ENCODE measurements at places on chromosomes 7 and 10.

DNA sequence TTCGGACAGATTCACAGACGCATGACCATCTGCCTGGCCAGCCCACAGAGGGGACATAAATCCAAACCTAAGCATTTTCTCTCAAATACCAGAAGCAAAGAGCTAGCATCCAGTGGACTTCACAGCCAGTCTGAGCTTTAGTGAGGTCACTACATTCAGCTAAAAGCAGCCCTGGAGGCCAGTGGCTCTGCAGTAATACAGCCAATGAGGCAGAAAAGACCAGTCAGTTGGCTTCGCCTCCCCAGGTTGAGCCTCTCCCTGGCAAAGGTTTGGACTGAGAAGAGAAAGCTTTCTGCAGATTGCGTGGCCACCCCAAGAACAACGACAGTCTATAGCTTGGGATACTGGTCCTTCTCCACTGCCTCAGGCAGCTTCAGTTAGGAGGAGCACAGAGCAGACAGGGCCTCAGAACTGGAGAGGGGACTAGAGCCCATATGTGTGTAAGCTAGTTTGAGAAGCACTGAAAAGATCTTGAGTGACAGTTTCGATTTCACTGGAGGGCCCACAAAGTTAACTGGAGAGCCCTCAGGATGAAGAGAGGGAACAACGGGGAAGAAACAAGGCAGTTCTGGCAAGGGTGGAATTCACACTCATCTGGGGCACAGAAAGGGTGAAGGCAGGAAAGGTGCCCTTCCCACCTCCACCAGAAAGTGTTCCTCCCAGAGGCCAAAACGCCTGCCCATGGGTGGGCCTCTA lies 3.8 kb downstream of the WDR91 start:
- no peak for DNase-seq

GRCh38 chr10:74213019-74213418 lies 62.0 kb downstream of the ADK start:
- DNase-seq = no peak

GRCh38 chr7:142431491-142431890 lies 173.6 kb upstream of the PRSS58 start:
- no peak for DNase-seq

- no peak for DNase-seq
Observed at GRCh38 chr10:63595072-63595471, 73.9 kb downstream of the REEP3 start.

DNA sequence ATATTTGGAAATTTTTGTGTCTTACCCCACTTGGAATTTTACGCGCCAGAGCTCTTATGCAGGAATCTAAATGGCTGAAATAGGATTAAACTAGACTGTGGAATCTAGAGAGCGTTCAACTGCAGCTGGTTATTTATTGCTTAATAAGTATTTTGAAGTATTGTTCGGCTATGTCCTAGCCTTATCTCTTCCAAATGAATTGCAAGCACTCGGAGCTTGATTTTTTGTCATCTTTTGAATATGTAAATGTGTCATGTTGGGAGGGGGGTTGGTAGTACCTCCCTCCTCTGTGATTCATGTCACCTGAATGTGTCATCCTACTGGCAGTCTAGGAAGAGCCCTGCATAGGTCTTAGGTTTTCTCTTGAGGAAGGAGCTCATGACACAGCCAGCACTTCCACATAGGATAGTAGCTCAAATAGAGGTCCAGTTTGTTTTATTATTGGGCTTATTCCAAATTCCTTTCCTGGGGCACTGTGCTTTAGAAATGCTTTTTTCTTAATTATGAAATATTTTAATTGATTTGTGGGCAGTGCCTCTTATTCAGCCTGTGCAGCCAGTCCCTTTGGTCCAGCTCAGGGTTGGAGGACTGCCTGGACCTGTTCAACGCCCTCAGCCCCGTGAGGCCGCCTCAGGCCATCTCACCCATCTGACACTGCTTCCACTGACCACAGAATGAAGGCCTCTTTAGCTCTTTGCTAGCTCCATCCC lies 22.5 kb upstream of the TRIL start:
- DNase-seq = no peak

GRCh38 chr7:116532102-116532688 lies 7.4 kb downstream of the CAV1 start:
- no peak for DNase-seq

DNA sequence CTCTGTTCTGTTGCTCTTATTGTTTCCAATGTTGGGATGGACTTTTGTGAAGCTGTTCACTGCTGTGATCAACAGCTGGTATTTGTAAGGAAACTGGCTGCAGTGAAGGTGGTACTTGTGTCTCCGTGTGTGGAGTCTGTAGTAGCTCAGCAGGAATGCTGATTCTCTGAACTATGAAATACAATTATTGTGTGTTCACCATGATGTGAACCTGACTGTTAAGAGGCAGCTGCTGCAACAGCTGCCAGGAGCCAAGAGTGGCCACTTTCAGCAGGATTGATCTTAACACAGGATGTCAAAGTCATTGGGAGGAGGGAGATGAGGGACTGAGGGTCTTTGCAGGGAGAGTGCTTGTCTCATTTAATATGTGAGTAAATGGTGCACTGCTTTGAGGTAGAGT lies 13.9 kb downstream of the VSTM2A start:
- DNase-seq = no peak

DNA sequence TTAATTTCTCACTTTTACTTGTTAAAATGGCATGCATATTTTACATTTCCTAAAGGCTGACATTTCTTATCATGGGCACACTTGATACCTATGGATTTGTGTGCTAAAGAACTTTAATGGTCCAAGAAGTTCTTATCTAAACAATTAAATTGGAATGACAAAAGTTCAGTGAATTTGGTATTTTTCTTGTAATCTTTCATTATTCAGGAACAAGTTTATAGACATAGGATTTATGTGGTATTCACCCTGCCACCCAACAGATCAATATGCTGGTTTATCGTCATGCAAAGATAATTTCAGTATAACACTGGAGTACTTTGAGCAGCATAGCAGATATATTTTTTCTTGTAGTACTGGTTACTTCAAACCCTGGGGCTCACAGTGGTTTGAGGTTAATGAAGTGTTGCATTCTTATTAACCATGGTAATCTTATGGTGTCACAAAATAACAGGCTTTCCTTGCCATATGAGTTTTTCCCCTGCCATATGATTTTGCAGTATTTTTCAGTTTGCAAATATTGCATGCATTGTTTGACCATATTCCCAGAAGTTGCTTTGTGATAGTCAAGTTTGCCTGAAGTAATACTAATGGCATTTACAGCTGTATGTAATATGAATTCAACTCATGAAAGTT lies 148.8 kb downstream of the PPP1R9A start:
- no peak for DNase-seq

DNA sequence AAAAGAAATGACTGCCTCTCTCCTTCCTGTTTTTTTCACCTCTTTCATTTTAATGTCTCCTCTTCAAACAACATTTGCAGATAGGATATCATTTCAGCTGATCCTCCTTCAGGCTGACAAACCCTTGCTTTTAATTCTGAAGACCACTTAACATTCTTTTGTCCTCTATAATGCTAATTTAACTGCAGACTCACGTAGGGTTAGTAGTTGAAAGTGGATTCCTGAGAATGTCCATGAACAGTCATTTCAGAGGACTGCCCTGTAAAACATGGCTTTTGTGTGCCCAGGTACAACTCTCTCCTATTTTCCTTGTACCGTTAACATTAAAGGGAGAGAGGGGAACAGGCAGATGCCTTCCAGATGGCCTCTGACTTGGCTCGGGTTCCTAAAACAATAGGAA lies 524.4 kb downstream of the SDK1 start:
- DNase-seq = no peak

DNA sequence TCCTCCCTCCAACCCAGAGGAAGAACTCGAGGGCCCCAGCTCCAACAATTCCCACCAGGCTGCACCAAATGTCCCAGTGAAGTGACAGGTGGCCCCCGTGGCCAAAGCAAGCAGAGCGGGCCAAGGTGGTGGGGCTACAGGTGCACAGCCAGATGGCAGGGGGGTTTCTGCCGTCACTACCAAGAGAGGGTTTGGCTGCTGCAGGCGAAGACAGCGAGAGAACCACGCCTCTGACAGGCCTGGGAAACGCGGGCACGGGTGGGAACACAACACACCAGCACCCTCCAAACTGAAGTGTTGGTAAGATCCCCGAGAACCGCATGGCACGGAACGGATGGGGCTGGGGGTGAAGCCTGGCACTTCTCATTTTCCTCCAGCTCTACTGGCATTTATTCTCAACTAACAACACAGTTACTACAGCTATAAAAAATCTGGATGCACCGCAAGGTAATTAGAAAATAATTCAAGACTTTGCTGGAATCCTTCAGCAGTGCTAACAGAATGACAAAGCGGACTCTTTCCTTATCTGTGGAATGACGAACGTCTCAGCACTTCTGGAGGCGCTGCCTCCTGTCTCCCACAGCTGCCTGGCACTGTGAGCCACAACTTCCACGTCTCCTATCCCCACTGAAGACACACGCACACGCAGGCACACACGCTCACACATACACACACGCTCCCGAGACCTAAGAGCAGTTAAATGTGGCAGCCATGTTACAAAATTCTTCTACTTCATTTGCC lies 167.9 kb downstream of the TCERG1L start:
- DNase-seq = no peak

GRCh38 chr7:32250471-32251260 lies 180.5 kb upstream of the PDE1C start:
- no peak for DNase-seq

- no peak for DNase-seq
Observed at GRCh38 chr10:129961157-129961701, 2.8 kb downstream of the EBF3 start.

GRCh38 chr7:132455378-132455777 lies 120.9 kb downstream of the PLXNA4 start:
- DNase-seq = no peak

GRCh38 chr10:28946479-28946878 lies 269.2 kb downstream of the BAMBI start:
- DNase-seq = no peak

GRCh38 chr7:50657341-50657873 lies 92.2 kb upstream of the DDC start:
- no peak for DNase-seq

All from T-helper 9 cell (primary cell).